ENCODE measurements at places on chromosomes 3 and 15.

- no peak for DNase-seq
Measured at GRCh38 chr3:186277268-186277909, 84.6 kb downstream of the DGKG start.

DNA sequence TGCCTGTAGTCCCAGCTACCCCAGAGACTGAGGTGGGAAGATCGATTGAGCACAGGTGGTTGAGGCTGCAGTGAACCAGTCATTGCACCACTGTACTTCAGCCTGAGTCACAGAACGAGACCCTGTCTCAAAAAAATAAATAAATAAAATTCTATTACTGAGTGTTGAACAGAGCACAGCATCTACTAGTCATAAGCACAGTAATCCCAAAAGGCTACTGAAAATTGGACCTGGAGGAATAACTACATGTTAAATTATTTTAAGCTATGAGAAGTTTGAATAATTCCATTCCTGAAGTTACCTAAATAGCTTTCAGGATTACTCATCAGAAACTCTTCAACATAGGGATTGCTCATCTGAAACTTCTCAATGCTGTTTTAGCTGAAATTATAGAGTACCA lies 43.4 kb downstream of the ARMC8 start:
- DNase-seq, result no peak

GRCh38 chr3:138935505-138935862 lies 11.5 kb downstream of the FOXL2 start:
- no peak for DNase-seq

DNA sequence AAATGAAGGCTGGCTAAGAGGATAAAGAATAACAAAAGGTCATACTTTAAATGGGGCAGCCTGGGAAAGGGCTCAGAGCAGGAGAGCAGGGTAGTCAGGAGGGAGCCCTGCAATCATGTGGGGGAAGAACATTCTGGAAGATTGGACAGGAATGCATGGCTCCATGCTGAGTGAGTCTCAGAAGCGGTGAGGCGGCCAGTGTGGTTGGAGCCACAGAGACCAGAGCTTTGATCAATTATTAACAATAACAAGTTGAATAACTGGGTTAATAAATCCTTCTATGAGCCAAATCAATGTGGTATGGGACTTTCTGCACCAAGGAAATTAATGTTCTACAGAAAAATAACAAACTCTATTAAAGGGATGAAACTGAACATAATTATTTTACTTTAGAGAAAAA lies 57.9 kb upstream of the DCUN1D1 start:
- DNase-seq, result no peak

DNA sequence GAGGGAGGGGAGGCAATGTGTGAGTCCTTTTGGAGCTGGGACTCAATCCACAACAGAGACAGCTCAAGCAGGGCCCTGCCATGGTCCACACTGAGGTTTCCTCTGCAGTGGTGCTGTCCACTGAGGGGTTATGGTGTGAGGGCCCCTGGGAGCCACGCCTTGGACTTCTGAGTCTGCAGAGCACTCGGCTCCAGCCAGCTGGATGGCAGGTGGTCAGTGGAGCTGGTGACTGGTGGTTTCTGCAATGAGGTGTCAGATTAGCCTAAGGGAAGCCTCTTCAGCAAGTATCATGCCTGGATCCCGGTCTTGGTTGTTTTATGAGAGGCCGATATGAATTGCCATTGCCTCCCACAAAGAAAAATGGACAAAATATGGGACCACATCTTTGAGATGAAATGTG lies 21.7 kb downstream of the LSM3 start:
- DNase-seq, result no peak

GRCh38 chr3:157063469-157063868 lies 96.5 kb downstream of the CCNL1 start:
- no peak for DNase-seq

- DNase-seq, result no peak
Measured at GRCh38 chr3:115913069-115913686, 289.9 kb downstream of the GAP43 start.
